ENCODE measurements at places on chromosomes 3 and 15.

DNA sequence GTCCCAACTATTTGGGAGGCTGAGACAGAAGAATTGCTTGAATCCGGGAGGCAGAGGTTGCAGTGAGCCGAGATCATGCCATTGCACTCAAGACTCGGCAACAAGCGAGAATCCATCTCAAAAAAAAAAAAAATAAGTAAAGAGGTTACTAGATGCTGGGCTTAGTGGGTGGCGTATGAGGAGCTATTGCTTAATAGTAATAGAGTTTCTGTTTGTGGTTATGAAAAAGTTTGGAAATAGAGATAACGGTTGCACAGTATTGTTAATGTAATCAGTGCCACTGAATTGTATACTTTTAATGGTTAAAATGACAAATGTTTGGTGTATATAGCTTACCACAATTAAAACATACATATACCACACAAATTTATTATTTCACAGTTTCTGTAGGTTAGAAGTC, 14.7 kb upstream of the HHATL start:
- DNase-seq, result no peak

- DNase-seq, result no peak
Observed at GRCh38 chr3:16404349-16404895, 109.1 kb downstream of the RFTN1 start.

- no peak for DNase-seq
Observed at GRCh38 chr3:116230431-116231020, 214.8 kb downstream of the LSAMP start.

DNA sequence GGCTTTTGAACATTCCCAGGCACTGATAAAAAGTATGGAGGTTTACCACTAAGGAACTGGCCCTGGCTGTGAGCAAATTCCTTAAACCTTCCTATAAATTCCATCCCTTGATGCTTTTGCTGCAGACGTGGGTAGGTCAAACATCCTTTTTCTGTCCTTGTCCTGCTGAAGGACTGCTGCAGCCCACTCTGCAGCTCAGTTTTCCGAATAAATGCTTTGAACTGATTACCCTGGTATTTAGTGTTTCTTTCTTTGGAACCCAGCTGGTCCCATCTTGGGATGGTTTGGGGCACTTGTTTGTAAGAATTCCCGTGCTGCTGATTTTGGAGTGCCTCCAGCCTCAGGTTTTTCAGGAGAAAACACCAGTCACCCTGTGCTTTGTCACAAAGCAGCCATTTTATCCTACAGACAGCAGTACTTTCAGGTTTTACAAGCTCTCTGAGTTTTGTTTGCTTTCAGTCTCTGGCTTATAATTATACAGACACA, 815.9 kb downstream of the VGLL3 start:
- no peak for DNase-seq

DNA sequence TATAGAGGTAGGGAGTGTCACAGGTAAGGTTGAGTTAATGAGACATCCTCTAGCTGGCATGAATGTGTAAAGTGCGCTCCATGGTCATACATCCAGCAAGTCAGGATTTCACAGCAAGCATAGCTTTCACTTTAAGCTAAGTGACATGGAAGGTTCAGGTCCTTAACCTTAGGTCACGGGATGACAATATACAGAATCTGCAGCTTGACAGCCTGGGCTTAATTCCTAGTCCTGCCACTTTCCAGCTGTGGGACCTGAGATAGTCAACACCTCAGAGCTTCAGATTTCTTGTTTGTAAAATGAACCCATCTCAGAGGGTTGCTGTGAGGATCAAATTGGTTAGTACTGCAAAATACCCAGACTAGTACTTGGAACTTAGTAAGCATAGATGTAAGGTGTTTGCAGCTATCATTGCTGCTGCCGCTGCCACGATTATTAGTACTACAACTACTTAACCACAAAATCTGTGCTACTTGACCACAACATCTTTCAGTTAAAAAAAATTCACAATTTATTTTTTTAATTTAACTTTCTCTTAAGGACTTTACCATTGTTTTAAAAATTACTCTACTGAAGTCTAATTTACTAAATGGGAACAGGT, 890.1 kb upstream of the CFAP20DC start:
- DNase-seq, result no peak

DNA sequence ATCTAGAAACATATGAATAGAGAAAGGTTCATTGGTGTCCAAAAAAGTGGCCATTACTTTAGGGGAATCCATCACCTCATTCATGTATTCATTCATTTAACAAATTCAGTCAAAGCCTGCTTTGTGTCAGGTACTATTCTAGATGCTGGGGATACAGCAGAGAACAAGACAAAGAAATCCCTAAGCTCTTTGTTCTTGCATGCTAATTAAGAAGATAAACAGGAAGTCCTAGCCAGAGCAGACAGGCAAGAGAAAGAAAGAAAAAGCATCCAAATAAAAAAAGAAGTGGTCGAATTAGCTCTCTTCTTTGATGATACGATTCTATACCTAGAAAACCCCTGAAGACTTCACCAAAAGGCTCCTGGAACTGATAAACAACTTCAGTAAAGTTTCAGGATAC, 12.4 kb upstream of the ZMAT3 start:
- DNase-seq, result no peak

Measured in kidney tubule cell (primary cell).